ENCODE measurements at places on chromosomes 12 and 14. TPM values are rescaled to one million over a fixed set of nuclear protein-coding genes. Genes with fewer than 3 reads are reported as not detected.
A peak's percentile ranks its signal among the peaks of the same experiment; 100 is the strongest.

The AJUBA gene
- total RNA-seq, result 0.37 TPM

DNA sequence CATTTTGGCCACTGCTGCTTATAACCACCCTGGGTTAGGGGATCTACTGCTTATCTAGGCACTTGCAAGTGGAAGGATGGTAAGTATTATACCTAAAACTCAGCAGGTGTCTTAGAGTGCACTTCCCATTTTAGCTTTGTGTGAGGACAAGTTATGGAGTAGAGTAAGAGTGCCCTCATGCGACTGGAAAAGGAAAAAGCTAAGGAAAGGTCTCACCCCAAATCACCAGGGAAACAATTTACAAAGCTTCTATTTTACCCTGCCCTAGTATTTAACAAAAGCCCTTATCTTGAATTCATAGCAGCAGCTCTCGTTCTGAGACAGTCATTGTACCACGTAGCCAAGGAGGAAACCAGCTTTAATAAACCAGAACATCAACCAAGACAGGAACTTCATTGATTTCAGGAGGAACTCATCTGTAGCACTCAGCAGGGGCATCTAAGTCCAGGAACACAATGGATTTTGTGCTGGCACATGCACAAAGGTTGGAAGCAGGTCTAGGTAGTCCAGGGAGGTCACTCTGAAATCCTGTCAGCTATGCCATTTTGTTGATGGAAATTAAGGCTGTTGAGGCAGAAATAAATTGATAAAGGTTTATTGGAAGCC is 2.9 kb downstream of the RDH12 start:
- peak; percentile 79 for DNase-seq

GRCh38 chr12:70049596-70050360 is 193.5 kb upstream of the CNOT2 start:
- DNase-seq, result peak; percentile 26

GRCh38 chr14:60862283-60862682 is 118.6 kb downstream of the TRMT5 start:
- no peak for DNase-seq

DNA sequence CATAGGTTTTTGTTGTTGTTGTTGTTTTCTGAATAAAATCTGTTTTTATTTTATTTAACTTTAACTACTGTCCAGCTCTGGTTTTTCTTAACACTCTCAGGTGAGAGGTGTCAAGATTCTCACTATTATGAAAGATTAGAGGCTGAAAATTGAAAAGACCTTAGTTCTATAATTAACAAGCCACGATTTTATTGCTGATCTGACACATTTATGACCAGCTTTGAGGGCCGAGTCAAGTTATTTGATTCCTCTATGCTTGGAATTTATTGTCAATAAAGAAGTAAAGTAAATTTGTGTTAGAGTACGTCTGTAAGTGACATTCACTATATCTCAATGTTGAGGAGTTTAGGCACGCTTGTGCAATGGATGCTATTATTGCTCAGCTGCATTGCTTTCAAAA is 808.8 kb downstream of the GALC start:
- no peak for DNase-seq
